ENCODE measurements at places on chromosomes 3 and 15.
A peak's percentile ranks its signal among the peaks of the same experiment; 100 is the strongest.

- no peak for DNase-seq
Observed at GRCh38 chr3:124767264-124767663, 37.0 kb downstream of the UMPS start.

DNA sequence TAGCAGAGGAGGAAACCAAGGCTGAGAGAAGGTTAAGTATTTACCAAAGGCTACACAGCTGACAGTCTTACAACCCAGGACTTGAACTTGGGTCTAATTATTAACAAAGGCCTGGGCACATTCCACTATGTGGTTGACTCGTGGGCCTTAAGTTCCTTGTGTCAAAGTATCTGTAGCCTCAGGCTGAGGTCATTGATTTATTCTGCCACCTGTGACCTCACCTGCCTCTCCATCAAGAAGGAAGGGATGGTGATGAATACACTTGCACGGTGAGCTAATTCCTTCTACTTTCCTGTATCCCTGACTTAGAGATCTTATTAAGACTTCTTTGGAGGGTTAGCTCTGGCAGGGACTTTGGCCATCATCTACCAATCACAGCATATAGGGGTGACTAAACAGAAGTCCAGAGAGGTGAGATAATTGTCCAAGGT lies 19.9 kb upstream of the LRRC58 start:
- no peak for DNase-seq

- no peak for DNase-seq
Observed at GRCh38 chr3:197406266-197406665, 107.9 kb upstream of the DLG1 start.

- DNase-seq = no peak
Observed at GRCh38 chr3:153599685-153600084, 437.7 kb downstream of the RAP2B start.

DNA sequence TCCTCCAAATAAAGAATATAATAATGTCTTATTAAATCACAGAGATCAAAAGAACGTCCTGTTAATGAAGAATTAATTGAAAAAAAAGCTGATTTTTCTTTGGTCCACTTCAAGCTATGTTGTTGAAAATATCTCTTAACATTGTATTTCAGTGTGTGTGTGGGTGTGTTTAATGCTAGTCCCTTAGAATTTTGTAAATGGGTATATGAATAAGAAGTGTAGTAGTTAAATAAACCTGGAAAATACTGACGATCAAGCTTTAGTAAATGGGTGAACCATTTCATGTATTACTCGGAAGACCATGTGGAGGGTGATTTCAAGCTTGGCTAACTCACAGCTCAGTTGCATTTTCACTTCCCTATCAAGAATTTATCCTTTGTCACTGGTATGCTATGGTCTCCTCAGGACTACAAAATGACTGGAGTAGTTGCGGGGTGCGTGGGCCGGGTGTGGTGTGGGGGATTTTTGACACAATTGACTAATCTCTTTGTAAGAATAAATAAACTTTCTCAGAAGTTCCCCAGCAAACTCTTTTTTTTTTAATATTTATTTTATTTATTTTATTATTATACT lies 586.4 kb downstream of the GRM7 start:
- DNase-seq = no peak

DNA sequence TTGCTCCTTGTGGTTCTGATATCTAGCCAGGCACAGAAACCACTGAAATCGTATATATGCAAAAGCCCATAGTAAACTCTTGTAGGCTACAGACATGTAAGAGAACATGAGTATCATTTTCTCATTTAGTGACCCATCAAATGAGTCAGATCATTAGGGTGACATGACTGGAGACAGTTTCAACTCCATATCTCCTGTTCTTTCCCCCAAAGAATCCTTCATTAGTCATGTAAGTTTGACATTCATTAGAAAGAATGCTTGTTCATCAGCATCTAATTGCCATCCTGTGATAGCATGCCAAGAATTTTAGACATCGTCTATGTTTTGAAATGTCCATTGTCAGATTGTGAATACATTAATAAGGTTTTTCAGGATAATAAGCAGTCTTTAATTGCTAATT lies 264.9 kb upstream of the TPM1 start:
- DNase-seq = no peak

GRCh38 chr3:123880998-123881561 lies 3.1 kb downstream of the MYLK start:
- no peak for DNase-seq

DNA sequence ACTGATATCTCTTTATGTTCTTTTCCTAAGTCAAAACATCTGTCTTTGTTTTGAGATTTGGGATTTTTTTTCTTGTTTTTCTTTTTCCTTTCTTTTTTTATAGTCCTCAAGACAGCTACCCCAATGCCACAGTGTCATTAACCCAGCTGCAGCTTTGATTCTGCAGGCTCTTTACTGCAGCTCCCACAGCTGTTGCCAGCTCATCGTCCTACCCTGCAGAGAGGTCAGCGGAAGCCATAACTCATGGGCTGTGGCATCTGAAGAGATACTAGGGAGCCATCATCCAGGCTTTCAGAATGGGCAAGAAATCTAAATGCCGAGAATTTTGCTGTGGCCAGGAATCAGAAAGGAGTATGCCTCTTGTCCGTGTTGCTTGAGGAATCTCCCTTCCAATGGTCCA lies 44.3 kb upstream of the SLC24A5 start:
- DNase-seq = no peak

GRCh38 chr15:26711445-26711844 lies 61.4 kb downstream of the GABRB3 start:
- DNase-seq = no peak

DNA sequence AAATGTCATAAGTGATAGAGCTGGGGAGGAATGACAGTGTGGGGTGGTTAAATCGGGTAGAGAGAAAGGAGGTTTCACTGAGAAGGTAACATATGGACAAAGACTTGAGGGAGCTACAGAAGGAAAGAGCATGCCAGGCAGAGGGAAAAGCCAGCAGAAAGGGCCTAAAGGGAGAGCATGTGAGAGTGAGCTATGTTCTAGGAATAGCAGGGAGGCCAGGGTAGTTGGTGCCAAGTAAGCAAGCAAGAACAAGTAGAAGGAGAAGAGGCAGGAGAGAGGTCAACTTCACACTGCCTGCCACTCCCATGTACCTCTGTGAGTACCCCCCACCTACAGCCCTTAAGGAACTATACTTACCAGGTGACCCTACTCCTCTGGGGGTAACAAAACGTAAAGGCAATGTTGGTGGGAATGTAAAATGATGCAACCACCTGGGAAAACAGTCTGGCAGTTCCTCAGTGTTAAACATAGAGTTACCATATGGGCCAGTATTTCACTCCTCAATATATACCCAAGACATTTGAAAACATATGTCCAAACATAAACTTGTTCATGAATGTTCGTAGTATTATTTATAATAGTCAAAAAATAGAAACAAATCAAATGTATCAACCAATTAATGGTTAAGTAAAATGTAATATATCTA lies 67.6 kb downstream of the SFMBT1 start:
- no peak for DNase-seq

DNA sequence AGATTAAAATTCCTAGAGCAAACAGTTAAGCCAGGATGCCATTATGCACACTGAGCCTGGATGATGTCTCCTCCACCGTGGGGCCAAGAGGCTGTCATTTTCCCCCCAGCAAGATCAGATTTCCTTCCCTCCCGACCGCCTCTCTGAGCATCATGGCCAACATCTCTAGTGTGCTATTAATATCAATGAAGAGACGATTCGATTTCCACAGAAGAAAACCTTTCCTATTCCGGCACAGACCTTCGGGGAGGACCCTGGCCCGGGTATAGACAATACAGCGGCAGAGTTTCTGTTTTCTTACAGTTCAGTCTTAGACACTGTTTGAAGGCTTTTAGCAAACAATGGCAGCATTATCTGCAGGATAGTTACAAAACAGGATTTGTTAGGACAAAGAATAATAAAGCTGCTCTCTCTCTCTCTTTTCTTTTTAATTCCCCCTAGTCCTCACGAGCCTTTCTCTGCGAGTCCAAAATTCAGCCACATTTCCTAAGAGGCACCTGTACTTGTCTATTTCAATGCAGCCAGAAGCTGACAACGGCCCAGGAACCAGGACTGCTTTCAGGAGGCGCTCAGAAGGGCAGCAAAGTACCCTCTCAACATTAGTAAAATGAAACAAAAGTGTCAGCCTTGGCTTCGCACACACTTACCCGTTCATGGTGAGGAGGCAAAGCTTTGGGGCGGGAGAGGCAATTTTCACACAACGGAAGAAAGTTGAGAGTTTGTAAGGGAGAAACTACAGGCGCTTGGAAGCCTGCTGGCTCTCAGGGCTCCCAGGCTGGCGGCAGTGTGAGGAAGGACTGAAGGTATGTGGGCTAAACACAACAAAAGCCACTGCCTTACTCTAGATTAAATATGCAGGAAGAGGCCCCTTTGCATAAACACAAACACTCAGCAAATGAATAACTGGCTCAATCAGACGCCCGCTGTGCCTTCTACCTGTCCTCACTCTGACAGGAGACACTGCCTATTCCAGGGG lies 278.0 kb downstream of the FOXP1 start:
- DNase-seq = peak; percentile 25

- no peak for DNase-seq
Observed at GRCh38 chr3:29214009-29214658, 66.7 kb upstream of the RBMS3 start.

DNA sequence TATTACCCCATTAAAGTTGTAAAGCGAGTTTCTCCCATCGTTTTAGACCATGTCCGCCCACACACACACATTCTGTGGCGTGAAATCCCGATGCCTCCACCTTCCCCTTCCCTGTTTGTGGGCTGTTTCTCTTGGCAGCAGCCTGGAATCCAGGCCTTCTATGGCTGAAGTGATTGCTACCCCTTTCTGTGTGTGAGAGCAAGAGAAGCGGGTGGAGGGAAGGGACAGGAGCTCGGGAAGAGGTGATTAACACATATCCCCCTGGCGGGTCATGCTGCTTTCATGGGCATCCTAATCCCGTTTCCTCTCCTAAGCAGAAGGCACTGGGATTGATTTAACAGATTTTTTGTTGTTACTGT lies 283.8 kb upstream of the RGMA start:
- no peak for DNase-seq

GRCh38 chr3:83065851-83066460 lies 1304.5 kb upstream of the GBE1 start:
- no peak for DNase-seq

DNA sequence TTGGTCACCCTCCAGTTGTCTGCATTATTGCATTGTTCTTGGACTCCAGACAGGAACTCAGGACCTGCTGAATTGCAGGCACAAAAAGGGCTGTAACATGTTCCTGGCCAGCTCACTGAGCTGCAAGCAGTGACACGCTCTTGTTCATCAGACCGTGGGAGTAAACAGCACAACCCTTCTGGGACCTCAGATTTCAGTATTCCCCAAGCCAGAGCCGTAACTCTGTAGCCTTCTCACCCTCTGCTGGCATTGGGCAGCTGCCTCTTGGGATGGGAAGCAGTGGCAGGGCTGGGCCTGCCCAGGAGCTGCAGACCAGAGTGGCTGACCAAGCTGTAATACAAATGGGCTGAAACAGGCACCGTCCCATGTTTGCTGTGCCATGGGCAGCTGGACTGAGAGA lies 607.1 kb upstream of the BCHE start:
- DNase-seq = no peak

DNA sequence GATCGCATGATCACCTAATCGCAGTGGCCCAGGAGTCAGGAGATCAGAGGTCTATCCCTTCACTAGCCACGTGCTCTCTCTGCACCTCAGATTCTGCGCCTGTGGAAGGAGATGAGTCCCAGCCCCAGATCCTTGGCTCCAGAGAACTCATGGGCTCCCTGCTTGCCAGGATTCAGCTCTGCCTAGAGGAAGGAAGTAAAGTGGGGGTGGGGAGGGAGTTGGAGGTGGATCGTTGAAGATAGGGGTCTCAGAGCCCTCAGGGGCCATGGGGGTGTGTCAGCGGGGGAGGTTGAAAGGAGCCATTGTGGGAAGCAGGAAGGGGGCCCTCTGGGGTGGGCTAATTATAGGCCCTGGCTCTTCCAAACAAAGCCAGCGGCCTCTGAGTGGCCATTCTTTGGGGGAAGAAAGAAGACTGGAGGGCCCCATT lies 11.3 kb upstream of the STRA6 start:
- DNase-seq = no peak

GRCh38 chr3:131141770-131142169 lies 115.1 kb downstream of the NEK11 start:
- DNase-seq = no peak

- DNase-seq = no peak
Observed at GRCh38 chr3:57062101-57062631, 1.7 kb downstream of the SPATA12 start.

GRCh38 chr3:100076731-100077529 lies 37.4 kb downstream of the FILIP1L start:
- DNase-seq = no peak

DNA sequence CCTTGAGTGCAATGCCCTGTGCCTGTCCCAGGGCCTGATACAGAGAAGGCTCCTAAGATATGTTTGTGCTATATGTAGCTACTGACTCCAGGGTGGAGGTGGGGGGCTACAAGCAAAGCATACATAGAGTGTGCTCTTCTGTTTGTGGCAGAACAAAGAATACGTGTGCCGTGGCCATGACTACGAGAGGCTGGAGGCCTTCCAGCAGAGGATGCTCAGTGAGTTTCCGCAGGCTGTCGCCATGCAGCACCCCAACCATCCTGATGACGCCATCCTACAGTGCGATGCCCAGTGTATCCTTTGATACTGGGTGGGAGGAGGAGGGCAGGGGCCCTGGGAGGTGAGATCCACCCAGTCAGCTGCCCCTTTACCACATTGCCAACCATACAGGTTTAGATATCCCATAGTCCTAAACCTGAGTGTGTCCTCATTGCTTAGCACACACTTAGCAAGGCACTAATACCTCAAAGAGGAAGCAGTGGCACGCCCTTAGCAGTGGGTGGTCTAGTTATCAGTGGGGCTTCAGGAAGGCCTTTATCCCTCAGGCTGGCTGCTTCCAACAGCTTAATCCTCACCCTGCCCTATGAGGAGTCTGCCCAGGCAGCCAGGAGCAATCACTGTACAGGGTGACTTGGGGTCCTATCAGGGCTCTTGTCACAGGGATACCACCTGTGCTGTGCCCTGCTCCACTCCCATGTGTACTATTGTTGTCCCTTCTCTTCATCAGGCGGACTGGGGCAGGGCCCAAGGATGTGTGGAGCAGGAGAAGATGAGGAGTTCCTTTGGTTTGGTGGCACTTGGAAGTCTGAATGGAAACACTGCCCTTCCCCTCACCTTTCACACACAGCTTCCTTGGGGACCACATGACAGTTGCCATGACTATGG lies 30.1 kb upstream of the MANF start:
- DNase-seq = no peak

GRCh38 chr15:75454471-75455378 lies 3.2 kb upstream of the SIN3A start:
- peak; percentile 80 for DNase-seq

DNA sequence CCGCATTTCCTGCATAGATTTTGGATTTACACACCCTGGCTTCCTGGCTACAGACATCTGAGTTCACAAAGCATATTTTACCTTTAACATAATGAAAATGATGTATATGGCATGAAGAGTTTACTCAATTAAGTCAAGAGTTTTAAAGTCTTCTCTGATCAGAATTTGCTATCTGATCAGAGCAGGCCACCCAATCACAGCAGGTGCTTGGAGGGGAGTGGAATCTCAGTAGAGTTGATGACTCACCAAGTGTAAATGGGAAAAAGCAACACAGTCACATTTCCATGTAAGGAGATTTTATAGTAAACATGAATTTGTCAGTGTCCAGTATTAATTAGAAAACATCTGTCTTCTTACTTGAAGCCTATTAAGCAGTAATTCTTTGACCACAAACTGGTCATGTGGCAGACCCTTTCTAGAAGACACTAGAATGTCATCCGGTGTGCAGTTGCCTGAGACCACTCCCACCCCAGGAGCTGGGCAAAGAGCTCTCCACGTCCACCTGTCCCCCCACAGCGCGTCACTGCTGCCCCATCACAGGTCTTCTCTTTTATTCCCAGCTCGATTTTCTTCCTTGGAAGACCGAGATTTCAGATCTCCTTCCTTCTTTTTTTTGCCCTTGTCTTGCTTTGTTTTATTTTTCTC lies 10.8 kb downstream of the MESD start:
- no peak for DNase-seq
